ENCODE measurements at places on chromosomes 6 and 20.

GRCh38 chr6:19408331-19408730 lies 428.8 kb upstream of the ID4 start:
- no peak for DNase-seq

- DNase-seq = no peak
These were observed 338 bp downstream of the E2F3 start for GRCh38 chr6:20402092-20402341.

GRCh38 chr6:96721227-96721626 lies 116.0 kb downstream of the GPR63 start:
- no peak for DNase-seq

GRCh38 chr20:16571333-16571732 lies 1.9 kb downstream of the KIF16B start:
- no peak for DNase-seq

- no peak for DNase-seq
These were observed 23.1 kb upstream of the BMP7 start for GRCh38 chr20:57289391-57290177.
